ENCODE measurements at places on chromosomes 6 and 20.

DNA sequence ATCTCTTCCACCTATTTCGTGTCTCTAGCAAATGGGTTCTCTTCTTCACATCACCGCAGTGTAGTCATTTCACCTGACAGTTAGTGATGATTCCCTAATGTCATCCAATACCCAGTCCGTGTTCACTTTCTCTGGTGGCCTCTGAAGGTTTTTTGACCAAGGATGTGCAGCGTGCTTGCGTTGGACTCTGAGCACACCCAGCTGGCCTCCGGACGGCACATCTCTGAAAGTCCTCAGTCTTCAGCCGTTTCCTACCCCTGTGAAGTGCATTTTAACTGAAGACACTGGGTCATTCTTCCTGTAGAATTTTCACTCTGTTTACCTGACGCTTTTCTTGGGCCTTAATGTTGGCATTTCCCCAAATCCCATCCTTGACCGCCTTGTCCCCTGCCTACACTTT, 98.7 kb downstream of the ERMARD start:
- no peak for DNase-seq

GRCh38 chr6:115891750-115892149, 168.9 kb downstream of the FRK start:
- DNase-seq = no peak

- no peak for DNase-seq
These were observed 152.7 kb downstream of the EYA4 start for GRCh38 chr6:133393891-133394290.

GRCh38 chr6:56868687-56869086, 86.2 kb upstream of the BEND6 start:
- DNase-seq = peak; percentile 93

- DNase-seq = no peak
These were observed 292.0 kb downstream of the ALDH8A1 start for GRCh38 chr6:134657751-134658527.

- DNase-seq = peak; percentile 99
These were observed 2.8 kb upstream of the PHF20 start for GRCh38 chr20:35768731-35769664.

GRCh38 chr6:31122791-31123706, 2.8 kb upstream of the CDSN start:
- DNase-seq = peak; percentile 97

- DNase-seq = peak; percentile 95
These were observed 76.5 kb downstream of the ADGRG6 start for GRCh38 chr6:142378138-142378875.

DNA sequence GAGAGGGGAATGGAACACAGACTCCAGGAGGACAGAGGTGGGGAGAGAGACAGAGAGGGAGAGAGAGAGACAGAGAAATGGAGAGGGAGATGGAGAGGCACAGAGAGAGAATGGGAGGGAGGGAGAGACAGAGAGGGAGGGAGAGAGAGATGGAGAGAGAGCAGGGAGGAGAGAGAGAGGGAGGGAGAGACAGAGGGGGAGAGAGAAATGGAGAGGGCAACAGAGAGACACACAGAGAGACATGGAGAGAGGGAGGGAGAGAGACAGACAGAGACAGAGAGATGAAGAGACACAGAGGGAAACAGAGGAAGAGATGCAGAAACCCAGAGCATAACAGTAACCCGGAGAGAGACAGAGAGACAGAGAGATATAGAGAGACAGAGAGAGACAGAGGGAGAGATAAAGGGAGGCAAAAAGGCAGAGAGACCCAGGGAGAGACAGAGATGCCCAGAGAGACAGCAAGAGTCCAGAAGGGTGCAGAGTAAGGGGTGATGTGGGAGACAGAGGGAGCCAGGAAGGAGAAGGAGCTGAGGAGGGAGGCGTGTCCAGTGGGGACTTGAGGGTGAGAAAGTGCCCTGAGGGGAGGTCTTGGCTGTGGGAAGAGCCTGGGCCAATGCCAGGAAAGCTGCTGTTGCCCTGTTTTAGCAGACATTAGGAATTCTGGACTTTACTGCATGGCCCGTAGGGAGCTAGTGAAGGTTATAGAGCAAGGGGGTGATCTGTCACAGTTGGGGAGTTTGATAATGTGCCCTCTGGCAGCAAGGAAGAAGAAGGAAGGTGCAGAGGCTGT, 78.3 kb downstream of the SRC start:
- DNase-seq = no peak

- no peak for DNase-seq
These were observed 434.2 kb downstream of the NKAIN2 start for GRCh38 chr6:124237911-124238310.

- no peak for DNase-seq
These were observed 1.1 kb upstream of the NCOA3 start for GRCh38 chr20:47500554-47500953.

GRCh38 chr6:25279748-25280343, 672 bp downstream of the CARMIL1 start:
- DNase-seq = no peak

- DNase-seq = no peak
These were observed 31.9 kb downstream of the PLCG1 start for GRCh38 chr20:41169162-41169690.

GRCh38 chr6:33696548-33697518, 14.7 kb downstream of the UQCC2 start:
- DNase-seq = peak; percentile 91

- peak; percentile 17 for DNase-seq
These were observed 9.3 kb downstream of the NAPB start for GRCh38 chr20:23412026-23412425.

GRCh38 chr20:21505161-21505809, 8.6 kb downstream of the NKX2-2 start:
- peak; percentile 51 for DNase-seq

- DNase-seq = no peak
These were observed 31.7 kb downstream of the GSTA3 start for GRCh38 chr6:52877786-52878185.

GRCh38 chr20:8287340-8287739, 155.3 kb downstream of the PLCB1 start:
- no peak for DNase-seq

GRCh38 chr6:170162011-170162774, 128.7 kb downstream of the DLL1 start:
- DNase-seq = no peak

DNA sequence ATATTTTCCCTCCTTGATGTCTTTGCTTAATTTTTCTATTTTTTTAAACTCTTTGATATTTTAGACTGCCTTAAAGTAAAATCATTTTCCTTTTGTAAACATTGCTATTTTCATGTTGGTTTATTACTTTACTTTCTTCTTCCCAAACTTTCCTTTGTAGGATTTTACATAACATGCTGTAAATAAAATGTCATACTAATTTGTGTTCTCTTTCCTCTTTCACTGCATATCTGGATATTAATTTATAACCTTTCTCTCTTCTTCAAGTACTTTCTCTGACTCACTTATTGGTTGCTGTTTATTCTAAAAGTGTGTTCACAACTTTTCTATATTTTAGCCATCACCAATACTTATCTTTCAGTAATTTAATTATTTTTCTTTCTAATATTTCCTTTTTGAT, 9.3 kb upstream of the POM121L2 start:
- no peak for DNase-seq

DNA sequence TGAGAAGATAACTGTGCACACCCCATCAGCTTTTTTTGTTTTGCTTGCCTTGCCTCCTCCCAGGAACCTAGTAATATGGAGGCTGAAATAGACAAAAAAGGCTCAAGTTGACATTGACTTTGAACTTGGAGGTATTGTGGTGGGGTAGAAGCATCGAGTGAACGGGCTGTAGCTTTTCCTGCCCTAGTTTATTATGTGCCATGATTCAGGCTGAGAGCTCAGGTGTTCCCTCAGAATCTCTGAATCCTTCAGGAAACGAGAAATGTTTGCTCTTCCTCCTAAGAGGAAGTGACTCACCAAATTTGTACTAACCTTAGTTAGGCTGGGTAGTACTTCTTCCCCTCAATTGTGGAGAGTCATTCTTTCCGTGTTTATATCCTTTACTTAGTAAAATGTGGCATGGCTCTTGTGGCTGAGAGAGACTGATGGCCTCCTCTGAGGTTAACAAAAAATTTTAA, 98.8 kb downstream of the SASH1 start:
- DNase-seq = peak; percentile 80

GRCh38 chr6:16374461-16375200, 136.2 kb downstream of the GMPR start:
- no peak for DNase-seq

- no peak for DNase-seq
These were observed 63.3 kb upstream of the BLCAP start for GRCh38 chr20:37590938-37591490.

GRCh38 chr6:13453771-13454251, 33.6 kb downstream of the GFOD1 start:
- peak; percentile 51 for DNase-seq

GRCh38 chr6:22045261-22045912, 251.4 kb downstream of the PRL start:
- no peak for DNase-seq

Data from fibroblast of pulmonary artery (primary cell).